ENCODE measurements at places on chromosomes 1 and 21.

- DNase-seq = no peak
Measured at GRCh38 chr1:228393811-228394570, 12.6 kb downstream of the TRIM11 start.

DNA sequence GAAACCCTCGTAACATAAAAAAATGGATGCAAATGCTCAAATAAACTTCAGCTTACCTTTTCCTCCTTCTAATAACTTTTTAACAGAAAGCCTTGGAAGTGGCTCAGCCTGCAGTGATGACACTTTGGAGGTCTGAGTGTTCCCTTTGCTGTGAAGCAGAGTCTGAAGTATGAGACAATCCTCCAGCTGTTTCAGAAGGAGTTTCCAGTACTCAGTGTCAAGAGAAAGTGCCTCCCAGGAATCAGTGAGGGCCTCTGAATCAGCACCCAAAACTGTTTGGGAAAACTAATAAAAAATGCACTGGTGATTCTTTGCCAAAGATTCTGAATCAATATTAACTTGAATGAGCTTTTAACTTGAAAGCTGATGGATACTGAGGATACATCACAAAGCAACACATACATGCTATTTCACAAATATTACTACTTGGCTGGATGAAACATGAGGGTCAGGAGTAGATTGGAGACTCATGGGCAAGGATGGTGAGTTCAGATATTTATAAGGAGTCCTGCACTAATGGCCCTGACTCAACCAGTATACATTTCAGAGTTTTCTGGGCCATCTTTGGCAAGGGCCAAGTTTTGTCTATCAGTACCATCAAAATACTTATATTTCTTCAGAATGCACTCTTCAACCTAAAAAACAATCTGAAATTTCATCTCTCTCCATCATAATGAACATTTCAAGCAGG lies 77.0 kb downstream of the IARS2 start:
- DNase-seq = peak; percentile 16

GRCh38 chr1:90174246-90174645 lies 179.3 kb downstream of the ZNF326 start:
- no peak for DNase-seq

GRCh38 chr1:151536499-151536898 lies 3.6 kb upstream of the TUFT1 start:
- DNase-seq = no peak

DNA sequence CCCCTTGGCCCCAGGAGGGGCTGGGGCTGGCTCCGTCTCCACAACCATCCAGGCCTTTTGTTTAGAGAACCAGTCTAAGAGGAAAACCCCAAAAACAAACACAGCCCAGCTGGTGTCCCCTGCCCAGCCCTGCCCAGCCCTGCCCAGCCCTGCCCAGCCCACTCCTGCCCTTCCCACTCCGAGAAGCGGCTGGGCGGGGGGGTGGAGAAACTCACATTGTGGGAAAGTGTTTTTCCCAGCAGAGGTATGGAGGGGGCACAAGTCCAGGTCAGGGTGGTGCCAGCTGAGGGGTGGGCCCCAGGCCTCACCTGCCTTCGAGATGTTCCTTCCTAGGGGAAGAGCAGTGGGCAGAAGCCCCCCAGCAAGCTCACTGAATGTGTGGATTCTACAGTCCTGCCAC lies 10.0 kb upstream of the FAM131C start:
- no peak for DNase-seq

DNA sequence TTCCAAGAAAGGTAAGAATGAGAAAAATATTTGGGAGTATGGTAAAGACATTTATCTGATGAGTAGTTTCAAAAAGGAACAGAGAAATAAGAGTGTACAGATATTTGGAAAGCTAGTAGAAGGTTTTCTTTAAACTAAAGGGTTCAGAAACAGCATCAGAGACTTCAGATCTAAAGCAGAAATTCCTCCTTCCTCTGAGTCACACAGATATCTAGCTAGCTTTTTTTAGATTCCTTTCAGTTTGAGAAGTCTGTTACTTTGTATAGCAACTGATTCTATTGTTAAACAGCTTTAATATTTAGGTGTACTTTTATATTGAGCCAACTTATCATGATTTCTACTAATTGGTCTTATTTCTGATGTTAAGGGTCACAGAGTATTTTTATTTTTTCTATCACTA lies 4.7 kb downstream of the AMY2B start:
- DNase-seq = no peak

- DNase-seq = no peak
Measured at GRCh38 chr1:19850214-19850613, 32.0 kb upstream of the OTUD3 start.

- peak; percentile 87 for DNase-seq
Measured at GRCh38 chr1:39737546-39738169, 1.0 kb upstream of the PPIE start.

GRCh38 chr1:184649451-184649888 lies 105.2 kb downstream of the EDEM3 start:
- no peak for DNase-seq

DNA sequence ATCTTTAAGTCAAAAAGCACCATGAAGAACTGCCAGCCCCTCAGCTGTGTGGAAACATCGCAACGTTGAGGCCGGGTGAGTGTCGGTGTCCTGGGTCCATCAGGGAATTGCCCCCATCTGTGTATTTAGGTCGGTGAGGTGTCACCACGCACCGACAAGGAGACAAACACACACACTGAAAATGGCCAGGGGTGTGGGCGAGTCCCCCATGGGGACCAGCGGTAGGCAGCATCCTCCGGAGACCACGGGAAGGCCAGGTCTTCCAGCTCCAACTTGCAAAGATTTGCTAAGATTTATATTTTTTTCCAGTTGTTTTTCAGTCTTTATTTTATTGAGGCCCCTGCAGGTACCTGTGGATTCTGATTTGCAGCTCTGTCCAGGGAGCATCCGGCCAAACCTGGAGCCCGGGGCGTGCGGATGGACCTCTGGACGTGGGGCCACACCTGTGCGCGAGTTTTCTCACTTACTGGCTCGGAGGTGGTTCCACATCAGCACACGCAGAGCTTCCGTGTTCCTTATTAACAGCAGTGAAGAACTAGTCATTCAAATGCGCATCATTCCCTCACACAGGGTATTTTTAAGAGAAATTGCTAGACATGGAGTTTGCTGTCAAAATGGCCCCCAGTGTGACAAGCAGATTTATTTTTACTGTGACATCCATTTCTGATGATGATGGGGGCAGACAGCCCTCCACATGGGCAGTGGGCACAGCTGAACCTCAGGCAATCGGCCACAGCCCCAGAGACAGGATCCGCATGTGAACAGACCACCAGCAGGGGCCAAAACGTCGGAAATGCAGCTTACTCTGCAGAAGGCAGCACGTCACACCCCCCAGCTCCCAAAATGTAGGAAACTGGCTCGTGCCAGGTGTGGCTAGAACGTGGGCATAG lies 17.2 kb upstream of the SLC19A1 start:
- DNase-seq = no peak

DNA sequence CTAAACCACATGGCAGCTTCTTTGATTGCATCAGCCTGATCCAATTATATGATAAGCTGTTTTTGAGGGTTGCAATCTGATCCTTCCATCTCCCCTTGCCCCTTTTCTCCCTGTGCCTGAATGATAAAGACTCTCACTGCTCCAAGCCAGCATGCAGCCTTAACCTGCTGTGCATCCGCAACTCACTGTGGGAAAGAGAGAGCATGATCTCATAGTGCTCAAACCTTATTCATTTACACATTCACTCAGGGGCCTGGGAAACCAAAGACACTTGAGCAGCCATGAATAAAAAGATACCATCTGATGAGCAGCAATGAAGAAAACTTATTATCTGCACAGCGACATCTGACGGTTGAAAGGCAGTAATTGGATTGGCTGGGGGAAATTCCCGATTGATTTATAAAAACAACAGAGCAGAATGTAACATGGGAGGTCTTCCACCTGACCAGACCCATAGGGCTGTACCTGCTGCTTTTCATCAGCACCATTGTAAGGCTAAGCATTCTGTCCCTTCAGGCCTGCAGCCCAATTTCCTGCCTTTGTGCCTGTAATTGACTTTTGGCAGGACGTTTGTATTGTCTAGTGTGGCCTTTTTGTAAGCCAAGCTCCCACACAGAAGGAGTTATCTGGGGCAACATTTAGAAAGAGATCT lies 62.5 kb downstream of the KIAA0040 start:
- DNase-seq = no peak

- DNase-seq = no peak
Measured at GRCh38 chr21:44636209-44637017, 743 bp upstream of the KRTAP10-10 start.

- peak; percentile 45 for DNase-seq
Measured at GRCh38 chr1:29706936-29707335, 470.6 kb downstream of the PTPRU start.

DNA sequence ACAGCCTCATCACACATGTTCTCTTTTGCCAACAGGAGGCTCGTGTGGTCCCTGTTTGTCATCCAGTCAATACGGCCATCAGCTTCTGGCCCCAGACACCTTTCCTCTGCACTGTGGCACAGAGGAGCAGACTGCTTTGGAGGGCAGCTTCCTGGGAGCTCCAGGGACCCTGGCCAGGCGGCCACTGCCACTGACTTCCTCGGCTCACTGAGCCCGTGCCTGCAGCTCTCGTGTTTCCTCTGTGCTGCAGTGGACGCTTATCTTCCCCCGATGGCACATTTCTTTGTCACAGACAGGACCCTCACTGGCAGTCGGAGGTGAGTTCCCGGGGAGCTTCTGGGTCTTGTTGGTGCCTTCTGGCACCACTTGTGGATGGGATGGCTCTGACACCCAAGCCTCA lies 67.0 kb upstream of the DIRAS3 start:
- DNase-seq = no peak

DNA sequence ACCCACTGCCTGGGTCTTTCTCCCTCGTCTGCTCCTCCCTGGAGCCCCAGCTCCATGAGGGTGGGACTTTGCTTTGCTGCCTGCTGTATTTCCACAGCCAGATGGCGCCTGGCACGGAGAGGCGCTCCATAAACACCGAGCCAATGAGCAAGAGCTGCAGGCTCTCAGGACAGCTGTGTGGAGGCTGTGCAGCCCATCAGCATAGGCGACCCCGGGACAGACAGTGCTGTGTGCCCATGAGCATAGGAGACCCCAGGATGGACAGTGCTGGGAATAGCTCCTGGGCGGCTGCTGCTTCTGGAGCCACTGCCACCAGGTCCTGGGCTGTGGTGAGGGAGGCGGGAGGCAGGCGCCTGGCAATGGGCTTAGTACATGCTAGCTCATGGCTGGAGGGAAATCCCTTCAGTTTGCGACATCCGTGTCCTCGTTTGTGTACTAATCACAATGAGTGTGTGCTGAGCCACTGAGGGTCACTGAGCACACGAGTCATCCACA lies 29.2 kb downstream of the CEP104 start:
- no peak for DNase-seq

DNA sequence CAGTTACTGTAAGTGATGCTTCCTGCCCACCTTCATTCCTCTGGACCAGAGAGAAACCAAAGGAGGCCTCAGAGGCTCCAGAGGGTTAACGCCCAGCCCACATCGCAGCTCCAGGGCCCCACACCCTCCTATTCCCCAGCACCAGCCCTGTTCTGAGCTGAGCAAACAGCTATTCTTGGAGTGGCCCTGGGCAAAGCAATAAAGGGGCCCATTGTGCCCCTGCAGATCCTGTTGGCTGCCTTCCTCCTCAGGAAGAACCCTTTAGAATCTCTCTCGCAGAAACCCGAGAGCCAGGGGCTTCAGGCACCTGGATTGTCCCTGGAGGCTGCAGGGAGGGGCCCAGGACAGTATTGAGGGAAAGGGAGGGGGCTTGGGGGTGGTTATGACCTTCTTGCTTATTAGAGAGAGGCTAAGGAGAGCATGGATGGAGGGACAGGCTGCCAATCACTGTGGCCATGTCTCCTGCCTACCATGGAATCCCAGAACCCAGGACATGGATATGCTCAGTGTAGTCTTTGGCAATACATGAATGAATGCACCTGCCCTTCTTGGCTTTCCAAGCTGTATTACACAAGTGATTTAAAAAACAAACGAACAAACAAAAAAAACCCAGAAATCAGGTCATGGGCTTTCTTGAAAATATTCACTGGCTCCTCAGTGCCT lies 9.2 kb downstream of the PADI2 start:
- no peak for DNase-seq

- no peak for DNase-seq
Measured at GRCh38 chr1:21362096-21362495, 71.8 kb upstream of the ECE1 start.

DNA sequence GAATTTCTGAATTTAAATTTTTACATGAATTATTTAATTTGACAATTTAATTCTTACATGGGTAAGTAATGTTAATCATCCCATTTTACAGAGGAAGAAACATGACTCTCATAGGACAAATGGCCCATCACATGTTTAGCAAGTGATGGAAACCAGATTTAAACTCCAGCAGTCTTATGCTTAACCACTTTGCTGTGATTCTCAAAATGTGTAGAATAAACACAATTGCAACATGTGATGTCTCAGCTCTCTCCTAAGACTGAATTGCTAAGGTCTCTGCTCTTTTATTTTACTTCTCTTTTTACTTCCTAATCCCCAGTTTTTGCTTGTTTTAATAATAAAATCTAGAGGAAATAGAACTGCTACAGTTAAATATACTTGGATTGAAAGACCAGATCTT lies 42.8 kb downstream of the HS2ST1 start:
- no peak for DNase-seq

- no peak for DNase-seq
Measured at GRCh38 chr1:90459570-90459969, 257.5 kb downstream of the BARHL2 start.

DNA sequence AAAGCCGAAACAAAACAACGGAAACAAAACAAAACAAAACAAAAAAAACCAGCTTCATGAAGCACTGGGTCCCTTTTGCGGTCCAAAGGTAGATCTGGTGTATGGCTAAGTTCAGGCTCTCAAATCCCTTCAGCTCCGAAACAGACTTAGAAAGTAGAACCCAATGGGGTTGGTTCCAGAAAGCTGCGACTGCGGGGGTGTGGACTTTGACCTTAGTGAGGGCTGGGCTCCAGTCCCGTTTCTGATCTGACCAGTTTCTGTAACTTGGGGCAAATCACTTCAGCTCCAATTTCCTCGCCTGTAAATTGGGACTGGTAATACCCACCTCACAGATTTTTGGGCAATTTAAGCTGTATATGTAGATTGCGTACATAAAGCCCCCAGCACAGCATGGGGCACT lies 105.2 kb downstream of the ZSCAN20 start:
- no peak for DNase-seq

DNA sequence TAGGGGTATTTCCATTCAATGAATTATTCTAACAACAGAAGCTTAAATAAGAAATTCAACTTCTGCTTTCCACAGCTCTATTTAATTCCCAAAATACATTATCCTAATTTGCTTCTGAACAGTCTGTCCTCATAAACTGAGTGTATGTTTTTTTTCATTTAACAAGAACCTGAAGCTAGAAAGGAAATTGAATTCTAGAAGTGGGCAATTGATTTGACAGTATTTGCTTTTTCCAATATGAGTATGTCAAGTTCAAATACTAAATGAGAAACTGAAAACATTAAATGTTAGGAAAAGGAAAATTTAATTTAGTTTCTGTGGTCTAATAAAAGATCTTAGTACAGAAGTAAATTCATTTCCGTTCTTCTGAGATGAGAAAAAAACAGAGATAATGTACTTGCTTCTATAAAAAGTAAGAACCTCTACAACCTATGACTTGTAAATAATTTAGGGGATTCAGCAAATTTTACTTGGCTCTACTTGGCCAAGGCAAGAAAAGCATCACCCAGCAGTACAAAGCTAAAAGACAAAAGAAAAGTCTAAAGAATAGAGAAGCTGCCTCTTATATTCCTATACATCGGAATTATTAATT lies 31.1 kb downstream of the RAB3GAP2 start:
- no peak for DNase-seq

- no peak for DNase-seq
Measured at GRCh38 chr1:205395616-205396015, 26.2 kb downstream of the LEMD1 start.

- DNase-seq = no peak
Measured at GRCh38 chr1:161218301-161219077, 3.4 kb downstream of the FCER1G start.

- DNase-seq = peak; percentile 79
Measured at GRCh38 chr1:58739856-58740466, 40.1 kb upstream of the MYSM1 start.
